ENCODE measurements at places on chromosomes 2 and 18.
A peak's percentile ranks its signal among the peaks of the same experiment; 100 is the strongest.

- DNase-seq, result no peak
Observed at GRCh38 chr2:24342110-24342910, 18.0 kb downstream of the ITSN2 start.

DNA sequence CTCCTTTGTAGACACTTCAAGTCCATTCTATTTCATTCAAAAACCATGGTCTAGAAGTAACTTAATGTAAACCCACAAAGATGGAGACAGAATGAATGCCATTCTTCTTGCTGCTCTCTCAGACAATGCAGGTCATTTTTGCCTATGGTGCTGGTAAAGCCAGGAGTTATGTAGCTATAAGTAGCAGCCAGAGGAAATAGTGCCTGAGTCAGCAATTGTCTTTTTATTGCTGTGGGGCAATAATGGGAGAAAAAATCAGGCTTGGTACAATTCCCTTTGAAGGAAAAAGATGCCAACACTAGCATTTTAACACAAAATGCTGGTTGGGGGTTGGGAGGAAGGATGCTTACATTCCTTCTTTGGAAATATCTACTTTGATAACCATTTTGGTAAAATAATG, 43.5 kb downstream of the SCN1A start:
- no peak for DNase-seq

- DNase-seq, result no peak
Observed at GRCh38 chr18:2984703-2985261, 28.2 kb downstream of the LPIN2 start.

DNA sequence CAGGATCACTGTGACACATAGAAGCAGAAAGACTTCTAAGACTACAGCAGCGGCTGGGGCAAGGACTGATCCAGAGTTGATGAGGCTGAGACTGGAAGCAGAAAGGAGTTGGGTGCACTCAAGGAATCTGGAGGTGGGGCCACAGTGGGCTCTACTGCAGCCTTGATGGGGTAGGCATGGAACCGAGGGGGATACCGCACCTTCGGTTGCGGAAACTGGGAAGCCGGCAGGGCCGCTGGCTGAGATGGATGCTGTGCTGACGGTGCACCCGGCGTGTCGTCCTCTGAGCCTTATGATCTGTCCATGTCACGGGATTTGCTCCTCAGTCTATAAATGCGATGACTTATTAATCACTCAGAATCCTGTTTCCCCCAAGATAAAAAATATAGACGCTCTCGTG, 473.5 kb upstream of the MYT1L start:
- no peak for DNase-seq

- no peak for DNase-seq
Observed at GRCh38 chr2:206160125-206160806, 571 bp downstream of the EEF1B2 start.

DNA sequence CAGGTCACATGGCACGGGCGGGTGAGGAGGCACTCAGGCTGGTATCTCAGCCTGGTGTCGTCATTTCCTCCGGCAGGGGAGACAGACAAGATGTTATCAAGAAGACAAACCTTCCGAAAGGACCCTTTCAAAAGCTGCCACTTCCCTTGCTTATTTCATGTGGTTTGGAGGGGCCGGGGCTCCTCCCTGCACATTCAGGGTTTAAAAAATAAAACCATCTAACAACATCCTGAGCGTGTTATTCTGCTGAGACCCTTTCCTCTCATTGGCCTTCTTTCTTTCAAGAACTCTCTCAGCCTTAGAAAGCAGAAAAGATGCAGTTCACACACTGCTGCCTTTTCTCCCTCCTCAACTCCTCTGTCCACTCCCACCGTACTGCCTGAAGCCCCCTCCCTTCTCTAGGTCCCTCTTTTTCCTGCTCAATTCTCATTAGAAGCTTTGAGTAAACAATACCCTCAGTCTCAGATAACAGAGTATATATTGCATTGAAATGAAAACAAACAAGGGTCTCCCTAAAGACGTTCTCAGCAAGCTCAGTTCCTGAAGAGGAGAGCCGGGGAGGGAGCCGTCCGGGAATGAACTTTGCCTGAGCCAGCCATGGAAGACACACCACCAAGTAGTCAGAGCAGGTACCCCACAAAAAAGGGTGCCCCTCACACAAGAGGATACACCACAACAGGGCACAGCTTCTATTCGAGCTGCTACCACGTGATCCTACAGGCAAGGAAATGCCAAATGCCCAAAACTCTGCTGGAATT, 9.7 kb downstream of the SMAD7 start:
- DNase-seq, result peak; percentile 92

Data from CD4-positive, alpha-beta T cell treated with Interferon alpha-2 for 1 hour (primary cell).